ENCODE measurements at places on chromosomes 11 and 22.

DNA sequence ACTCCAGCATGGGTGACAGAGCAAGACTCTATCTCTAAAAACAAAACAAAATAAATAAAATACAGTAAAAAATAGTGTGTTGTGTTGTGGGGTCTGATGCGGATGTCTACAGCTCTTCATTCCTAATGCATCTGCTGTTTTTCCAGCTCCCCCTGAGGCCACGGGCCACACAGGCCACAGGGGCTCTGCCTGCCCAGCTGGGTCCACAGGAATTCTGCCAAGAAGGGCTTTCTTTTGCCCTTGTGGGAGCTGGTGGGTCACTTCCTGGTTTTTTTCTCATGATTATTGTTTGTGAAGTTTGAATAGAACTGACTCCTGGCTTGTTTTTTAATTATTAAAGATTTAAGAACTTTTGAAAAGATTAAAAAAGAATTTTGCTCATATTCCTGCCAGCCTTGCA is 67.4 kb upstream of the CLDN5 start:
- no peak for DNase-seq

- DNase-seq, result no peak
These were observed 98.8 kb downstream of the CRYBB2 start for GRCh38 chr22:25318081-25318823.

DNA sequence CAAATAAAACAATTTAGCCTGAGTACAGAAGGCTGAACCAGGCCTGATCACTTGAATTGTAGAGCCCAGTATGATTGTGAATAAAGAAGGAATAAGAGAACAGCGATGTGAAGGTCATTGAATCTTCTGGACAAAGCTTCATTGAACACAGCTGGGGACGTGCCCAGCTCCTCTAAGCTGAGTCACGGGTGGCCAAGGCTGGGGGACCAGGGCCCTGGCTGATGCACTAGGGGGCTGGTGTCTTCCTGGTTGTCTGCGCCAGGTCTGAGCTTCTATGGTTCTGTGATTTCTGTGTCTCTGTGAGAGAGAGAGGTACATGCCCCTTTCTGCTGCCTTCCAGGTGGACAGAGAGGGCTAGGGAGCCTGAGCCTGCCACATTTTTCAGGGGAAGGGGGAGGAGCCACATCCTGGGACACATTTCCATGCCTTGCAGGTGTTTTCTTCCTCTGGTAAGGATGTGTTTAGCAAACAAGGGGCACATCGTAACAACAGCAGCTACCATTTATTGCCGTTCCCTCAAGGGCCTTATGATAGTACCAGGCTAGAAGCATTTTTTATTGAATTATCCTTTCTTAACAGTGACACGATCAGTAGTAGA is 135.7 kb downstream of the C11orf91 start:
- DNase-seq, result no peak

DNA sequence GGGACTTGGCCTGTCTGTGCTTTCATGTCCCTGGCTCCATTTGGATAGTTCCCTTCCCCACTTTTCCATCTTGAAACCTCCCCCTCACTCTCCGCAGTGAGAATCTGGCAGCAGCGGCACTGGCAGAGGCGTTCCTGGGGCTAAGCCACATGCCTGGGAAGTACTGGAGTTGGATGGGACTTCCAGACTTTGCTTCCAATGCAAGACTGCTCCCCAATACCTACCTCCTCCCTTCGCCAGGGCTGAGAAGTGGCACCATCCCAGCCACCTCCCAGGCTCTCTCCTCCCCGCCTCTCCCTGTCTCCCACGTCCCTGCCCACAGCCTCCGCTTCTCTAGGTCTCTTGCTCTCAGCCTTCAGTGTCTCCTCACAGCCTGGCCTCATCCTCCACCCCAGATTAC is 16.6 kb downstream of the TST start:
- DNase-seq, result no peak
